ENCODE measurements at places on chromosomes 6 and 20.

GRCh38 chr6:163730246-163731210, 316.0 kb downstream of the QKI start:
- no peak for DNase-seq

GRCh38 chr6:139010674-139011073, 17.9 kb upstream of the ABRACL start:
- DNase-seq, result no peak

- DNase-seq, result no peak
Measured at GRCh38 chr6:46509981-46510510, 18.8 kb upstream of the RCAN2 start.

DNA sequence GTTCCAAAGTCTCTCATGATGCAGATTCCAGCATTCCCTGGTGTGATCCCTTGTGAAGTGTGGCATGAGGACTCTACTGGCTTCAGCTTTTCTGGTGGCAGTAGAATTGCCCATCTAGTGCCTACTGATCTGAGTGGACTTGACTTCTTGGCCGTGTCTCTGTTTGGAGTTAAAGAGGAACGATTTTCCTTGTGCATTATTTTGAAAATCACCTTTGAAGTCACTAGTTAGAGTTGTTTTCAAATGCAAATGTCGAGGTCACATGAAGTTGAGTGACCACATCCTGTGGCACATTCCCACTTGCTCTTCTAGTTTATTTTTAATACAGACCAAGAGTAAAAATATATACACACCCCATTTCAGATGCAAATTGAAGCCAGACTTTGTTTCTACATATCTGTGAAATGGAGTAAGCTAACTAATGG, 270.7 kb upstream of the TAB2 start:
- no peak for DNase-seq

GRCh38 chr20:35559042-35559693, 17.3 kb downstream of the ERGIC3 start:
- DNase-seq, result no peak

DNA sequence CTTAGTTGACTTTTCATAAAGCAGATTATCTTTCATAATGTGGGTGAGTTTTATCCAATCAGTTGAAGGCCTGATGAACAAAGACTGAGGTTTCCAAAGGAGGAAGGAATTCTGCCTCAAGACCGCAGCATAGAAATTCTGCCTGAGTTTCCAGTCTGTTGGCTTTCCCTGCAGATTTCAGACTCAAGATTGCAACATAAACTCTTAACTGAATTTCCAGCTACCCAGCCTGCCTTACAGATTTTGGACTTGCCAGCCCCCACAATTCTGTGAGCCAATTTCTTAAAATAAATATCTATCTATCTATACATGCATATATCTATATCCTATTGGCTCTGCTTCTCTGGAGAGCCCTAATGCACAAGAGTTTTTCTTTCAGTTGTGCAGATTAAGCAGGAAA, 57.3 kb upstream of the SMLR1 start:
- no peak for DNase-seq

GRCh38 chr6:109892451-109893435, 85.4 kb upstream of the GPR6 start:
- DNase-seq, result no peak

- DNase-seq, result no peak
Measured at GRCh38 chr6:35722121-35722761, 14.6 kb upstream of the ARMC12 start.

- DNase-seq, result no peak
Measured at GRCh38 chr20:57874141-57874540, 164.3 kb upstream of the PMEPA1 start.

DNA sequence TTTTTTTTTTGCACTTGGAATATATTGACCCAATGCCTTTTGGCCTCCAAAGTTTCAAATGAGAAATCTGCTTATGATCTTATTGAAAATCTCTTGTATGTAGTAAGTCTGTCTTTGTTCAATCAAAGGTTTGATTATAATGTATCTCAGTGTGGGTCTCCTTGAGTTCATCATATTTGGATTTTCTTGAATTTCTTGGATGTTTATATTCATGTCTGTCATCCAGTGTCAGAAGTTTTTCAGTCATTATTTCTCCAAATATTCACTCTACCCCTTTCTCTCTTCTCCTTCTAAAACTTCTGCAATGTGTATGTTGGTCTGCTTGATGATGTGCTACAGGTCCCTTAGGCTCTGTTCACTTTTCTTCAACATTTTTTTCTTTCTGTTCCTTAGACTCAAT, 95.9 kb upstream of the PTPRK start:
- no peak for DNase-seq

DNA sequence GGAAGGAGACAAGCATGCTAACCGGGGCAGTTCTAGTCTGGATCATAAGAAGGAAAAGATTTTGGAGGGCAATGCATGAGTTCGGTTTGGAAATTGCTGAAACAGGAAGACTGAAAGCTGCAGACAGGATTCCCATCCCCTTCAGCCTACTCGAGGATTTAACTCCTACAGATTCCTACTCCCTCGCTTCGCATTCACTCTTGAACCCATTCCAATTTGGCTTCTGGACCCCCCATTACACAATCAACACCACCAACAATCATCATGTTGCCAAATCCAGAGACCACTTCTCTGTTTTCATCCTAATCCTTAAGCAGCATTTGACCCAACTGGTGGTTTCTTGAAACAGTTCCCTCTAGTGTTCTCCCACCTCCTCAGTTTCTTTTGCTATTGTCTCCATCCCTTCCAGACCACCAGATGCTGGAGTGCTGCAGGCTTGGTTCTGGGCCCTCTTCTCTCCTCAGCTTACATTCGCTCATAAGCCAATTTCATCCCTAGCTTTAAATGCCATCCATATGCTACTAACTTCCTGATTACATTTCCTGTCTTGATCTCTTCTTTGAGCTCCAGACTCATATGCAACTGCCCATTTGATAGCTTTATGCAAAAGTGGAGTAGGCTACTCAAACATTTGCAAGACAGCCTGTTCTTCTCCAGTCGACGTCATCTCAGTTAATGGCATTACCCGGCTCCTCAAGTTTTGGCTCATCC, 66.5 kb downstream of the DTNBP1 start:
- no peak for DNase-seq

- DNase-seq, result no peak
Measured at GRCh38 chr6:163333701-163334663, 80.5 kb upstream of the QKI start.

GRCh38 chr6:41784581-41785171, 2.8 kb upstream of the TOMM6 start:
- DNase-seq, result no peak

- DNase-seq, result no peak
Measured at GRCh38 chr6:147205690-147206600, 1.7 kb downstream of the STXBP5 start.

- DNase-seq, result peak; percentile 22
Measured at GRCh38 chr20:54257071-54257816, 49.4 kb downstream of the PFDN4 start.

DNA sequence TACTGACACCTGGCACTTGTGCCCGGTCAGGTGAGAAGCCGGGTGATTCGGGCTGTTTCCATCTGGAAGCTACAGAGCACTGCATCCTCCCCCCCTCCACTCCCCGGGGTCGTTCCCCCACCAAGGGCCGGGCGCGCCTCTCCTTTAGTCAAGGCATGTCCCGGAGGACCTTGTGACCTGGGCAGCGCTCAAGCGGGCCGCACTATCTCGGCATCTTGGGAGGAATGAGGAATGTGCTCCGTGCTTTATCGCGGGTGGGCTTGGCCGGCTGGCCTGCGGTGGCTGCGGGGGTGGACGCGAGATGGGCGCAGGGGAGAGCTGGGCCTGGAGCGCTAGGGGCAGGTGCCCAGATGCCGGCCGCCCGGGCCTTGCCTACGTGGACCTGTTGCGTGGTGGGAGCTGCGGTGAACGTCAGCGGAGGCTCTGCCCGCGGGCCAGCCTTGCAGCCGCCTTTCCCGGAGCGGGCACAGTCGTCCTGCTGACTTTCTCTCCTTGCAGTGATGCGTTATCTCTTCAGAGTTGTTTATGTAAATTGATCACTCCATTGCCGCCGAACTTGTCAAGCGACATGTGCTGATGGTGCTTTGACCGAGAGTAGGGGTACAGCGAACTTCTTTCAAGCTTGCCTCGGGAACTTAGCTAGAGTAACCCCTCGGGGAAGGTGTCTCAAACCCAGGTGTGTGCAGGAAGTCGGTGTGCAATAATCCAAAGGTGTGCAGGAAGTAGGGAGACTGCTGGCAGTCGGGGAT, 1.1 kb downstream of the LRRC1 start:
- DNase-seq, result no peak

GRCh38 chr6:16493112-16493511, 254.7 kb downstream of the GMPR start:
- DNase-seq, result no peak

- DNase-seq, result no peak
Measured at GRCh38 chr6:112086744-112087135, 542 bp downstream of the TUBE1 start.

- DNase-seq, result no peak
Measured at GRCh38 chr6:3260772-3261517, 2.2 kb downstream of the PSMG4 start.

- DNase-seq, result no peak
Measured at GRCh38 chr6:137870744-137871247, 3.7 kb downstream of the TNFAIP3 start.

DNA sequence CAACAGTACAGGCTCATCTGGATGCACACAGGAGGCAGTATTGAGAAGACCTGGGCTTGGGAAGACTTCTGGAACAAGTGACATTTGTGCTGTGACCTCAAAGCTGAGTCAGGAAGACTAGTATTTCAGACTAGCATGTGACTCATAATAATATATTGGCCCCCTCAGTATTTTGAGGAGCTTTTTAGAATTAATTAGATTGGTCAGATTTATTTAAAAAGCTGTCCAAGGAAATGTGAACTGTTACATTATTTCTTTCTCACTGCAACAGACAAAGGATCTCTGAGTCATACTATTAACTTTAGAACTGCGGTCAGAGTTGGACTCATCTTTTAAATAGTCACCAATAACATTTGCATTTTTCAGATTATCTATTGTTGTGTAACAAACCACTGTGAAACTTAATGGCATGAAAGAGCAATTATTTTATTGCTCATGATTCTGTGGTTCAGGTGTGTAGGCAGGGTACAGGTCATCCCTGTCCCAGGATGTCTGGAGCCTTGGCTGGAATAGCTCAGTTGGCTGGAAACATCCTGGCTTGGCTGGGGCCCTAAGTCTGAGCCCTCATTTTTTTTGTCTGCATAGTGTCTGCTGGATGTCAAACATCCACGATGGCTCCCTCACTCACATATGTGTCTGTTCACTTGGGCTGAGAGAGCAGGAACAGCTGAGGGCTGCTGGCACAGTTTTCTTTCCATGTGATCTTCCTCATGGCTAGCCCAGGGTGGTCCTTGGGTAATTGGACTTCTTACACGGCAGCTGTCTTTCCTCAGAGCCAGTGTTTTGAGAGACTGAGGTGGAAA, 46.9 kb downstream of the MAP3K4 start:
- peak; percentile 18 for DNase-seq

- no peak for DNase-seq
Measured at GRCh38 chr6:135054226-135054568, 425 bp downstream of the HBS1L start.

DNA sequence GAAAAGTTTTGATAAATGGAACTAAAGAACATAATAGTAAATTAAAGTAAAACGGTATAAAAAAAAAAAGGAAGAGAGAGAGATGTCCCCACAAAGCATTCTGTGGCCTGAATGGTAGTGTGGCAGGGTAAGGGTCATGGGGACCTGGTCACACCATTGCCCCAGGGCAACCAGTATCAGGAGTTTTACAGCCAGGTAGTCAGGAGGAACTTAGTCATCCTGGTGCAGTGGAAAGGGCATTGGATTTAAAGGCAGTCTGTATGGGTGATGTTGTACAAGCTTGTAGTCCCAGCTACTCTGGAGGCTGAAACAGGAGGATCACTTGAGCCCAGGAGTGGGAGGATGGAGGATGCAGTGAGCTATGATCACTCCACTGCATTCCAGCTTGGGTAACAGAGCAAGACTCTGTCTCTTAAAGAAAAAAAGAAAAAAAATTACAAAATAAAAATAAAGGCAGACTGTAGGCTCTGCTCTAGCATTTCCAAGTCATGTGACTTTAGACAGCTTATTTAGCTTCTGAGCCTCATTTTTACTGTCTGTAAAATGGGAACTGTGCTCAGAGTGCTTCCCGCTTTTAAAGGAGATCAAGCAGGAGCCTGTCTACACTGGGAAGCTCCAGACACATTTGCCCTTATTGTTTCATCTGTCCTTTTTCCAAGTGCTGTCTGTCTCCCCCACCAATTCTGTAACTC, 112.8 kb upstream of the ARMC2 start:
- DNase-seq, result no peak

DNA sequence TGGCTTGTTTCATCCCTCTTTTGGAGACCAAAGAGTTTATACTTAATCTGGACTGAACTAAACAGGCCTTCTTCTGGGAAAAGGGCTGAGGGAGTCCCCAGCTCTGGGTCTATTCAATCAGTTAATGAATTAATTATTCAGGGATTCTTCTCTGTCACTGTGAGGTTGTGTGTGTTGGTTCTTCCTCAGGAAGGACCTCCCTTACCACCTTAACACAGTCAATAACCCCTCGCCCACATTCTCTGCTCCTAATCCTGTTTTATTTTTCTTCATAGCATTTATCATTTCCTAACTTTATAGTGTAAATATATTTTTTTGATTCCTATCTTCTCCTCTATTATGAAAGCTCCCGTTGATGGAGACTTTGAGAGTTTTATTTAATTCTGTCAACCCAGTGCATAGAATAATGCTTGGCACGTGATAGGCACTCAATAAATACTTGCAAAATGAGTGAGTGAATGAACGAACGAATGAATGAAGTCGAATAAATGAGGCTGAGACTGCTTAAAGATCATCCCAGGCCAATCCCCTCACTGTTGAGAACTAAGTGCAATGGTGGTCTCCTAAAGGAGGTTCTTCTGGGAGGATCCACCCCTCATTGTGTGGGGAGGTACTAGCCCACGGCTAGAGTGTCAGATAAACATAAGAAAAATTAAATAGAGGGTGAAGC, 179.6 kb upstream of the JARID2 start:
- DNase-seq, result no peak

- no peak for DNase-seq
Measured at GRCh38 chr20:23084845-23085365, 1.2 kb downstream of the CD93 start.

DNA sequence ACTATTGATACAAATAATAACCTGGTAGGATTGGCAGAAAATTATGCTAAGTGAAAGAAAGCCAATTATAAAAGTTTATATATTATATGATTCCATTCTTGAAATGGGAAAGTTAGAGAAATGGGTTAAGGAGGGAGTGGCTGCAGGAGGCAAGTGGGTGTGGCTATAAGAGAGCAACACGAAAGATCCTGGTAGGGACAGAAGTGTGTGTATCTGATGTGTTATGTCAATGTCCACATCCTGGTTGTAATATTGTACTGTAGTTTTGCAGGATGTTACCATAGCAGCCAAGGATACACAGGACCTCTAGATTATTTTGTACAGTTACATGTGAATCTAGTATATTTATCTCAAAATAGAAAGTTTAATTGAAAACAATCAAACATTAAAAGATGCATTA, 46.8 kb downstream of the SNX5 start:
- DNase-seq, result no peak

GRCh38 chr6:80932359-80932758, 820.1 kb downstream of the TENT5A start:
- no peak for DNase-seq

DNA sequence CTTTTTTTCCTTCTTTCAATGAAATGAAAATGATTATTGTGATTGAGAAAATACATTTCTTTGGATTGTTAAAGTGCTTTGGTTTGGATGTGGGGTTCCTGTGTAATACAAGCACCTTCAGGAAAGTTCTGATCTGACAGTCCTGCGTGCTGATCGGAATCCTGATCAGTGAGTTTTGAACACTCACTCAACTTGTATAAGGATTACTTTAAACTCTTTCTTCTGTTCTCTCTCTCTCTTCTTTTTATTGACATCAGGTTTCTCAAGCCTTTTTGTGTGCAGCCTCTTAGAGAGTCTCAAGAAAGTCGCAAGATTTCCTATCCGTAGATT, 710 bp downstream of the TINAG start:
- DNase-seq, result no peak

Measured in GOT3 (cell line).